ENCODE measurements at places on chromosomes 5 and 9.

- DNase-seq, result no peak
These were observed 147.3 kb downstream of the FBXL7 start for GRCh38 chr5:15647251-15647650.

GRCh38 chr9:6781476-6781875, 23.7 kb downstream of the KDM4C start:
- no peak for DNase-seq

GRCh38 chr5:94983861-94984535, 300.9 kb downstream of the MCTP1 start:
- DNase-seq, result no peak

GRCh38 chr5:33793276-33793675, 98.5 kb downstream of the ADAMTS12 start:
- no peak for DNase-seq

GRCh38 chr5:154249826-154250225, 59.3 kb downstream of the GALNT10 start:
- DNase-seq, result no peak
